Activated gamma-delta T cell treated with anti-CD3 and anti-CD28 coated beads, Interleukin-2, amount 50 U/mL, for 16 hours (primary cell): ENCODE measurements at places on chromosomes 6 and 20.

DNA sequence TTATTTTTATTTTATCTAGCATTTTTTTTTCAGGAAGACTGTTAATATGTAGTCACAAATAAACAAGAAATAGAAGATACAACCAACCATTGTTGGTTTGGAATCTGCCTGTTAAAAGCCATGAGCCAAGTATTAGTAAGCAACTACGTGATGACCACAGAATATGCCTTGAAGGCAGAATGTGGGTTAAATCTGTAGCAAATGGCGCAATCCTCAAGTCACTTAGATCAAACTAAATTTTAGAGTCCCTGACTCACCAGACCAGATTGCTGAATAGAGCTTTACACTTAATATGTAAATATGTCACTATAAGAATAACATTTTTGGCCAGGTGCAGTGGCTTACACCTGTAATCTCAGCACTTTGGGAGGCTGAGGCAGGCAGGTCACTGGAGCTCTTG lies 800.1 kb upstream of the CITED2 start:
- DNase-seq: no peak

- DNase-seq: no peak
Measured at GRCh38 chr6:164507206-164507940, 802.0 kb downstream of the C6orf118 start.

GRCh38 chr6:41442352-41442672 lies 103.9 kb upstream of the FOXP4 start:
- no peak for DNase-seq

DNA sequence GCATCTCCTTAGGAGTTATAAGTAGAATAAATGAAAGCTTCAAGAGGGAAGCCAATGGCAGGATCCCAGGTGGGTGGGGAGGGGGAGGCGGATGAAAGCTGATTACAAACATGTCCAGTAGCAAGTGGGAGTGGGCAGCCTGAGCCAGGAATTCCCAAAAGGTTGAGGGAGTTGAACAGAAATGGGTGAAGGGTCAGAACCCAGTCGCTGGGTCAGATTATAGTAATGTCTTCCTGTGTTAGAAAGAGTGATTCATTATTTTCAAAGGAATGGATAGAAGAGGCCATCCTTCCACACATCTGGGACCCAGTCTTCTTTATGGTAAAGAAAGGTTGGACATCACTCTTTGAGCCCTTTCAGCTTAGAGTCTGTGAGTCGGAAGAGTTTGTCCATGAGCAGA lies 41.0 kb upstream of the FAM50B start:
- DNase-seq: no peak

GRCh38 chr6:51618563-51618962 lies 468.9 kb downstream of the PKHD1 start:
- no peak for DNase-seq

DNA sequence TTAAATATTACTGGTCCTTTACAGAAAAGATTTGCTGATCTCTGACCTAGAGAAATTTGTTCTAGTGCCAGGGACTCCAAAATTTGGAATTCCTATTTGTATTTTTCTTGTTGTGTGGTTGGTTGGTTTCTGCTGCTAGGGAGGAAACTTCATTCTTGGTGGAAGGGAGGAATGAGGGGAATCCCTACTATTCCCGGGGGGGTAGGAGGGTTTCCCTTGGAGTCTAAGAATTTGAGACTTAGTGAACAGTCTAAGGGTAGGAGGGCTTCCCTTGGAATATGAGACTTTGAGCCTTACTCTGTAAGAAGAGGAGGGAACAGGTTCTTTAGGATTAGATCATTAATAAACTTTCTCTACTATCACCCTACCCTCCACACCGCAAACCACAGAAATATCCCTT lies 67.1 kb upstream of the ADGRF1 start:
- DNase-seq: no peak

DNA sequence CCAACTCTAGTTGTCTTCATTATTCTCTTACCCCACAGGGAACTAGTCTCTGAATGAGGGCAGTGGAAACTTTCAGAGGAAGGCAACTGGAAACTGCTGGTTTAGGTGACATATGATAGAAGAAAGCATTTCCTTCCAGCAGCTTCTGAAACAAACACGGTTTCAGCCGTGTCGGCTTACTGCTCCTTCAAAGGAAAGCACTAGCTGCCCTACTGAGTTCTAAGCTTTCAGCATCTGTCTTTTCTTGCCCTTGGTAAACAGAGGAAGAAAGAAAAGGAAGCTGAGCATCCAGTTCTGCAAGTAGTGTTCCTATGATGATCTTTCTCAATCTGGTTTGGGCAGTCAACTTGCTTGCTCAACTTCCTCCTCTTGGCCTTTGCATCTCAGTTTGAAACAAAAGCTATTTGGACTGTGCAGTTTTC lies 117.5 kb upstream of the CEP85L start:
- no peak for DNase-seq

- no peak for DNase-seq
Measured at GRCh38 chr6:144372611-144373594, 87.8 kb downstream of the UTRN start.

DNA sequence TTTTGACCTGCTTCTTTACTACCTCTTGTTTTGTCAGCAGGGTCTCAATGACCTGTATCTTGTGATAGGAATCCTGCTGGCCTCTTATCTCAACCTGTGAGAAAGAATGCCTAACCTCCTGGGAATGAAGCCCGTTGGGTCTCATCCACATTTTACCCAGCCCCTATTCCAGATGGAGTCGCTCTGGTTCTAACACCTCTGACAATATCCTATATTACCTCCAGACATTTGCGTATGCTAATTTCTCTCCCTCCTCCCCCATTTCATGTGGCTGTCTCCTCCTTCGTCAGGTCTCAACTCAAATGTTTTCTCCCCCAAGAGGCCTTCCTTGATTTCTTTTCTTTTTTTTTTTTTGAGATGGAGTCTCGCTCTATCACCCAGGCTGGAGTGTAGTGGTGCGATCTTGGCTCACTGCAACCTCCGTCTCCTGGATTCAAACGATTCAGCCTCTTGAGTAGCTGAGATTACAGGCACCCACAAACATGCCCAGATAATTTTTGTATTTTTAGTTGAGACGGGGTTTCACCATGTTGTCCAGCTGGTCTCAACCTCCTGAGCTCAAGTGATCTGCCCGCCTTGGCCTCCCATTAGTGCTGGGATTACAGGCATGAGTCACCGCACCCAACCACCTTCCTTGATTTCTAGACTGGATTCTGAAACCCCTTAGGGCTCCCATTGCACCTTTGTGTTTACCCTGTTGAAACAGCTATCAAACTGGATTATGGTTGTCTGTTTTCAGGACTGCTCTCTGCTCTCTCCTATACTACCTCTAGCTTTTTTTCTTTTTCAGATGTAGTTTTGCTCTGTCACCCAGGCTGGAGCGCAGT lies 49.5 kb upstream of the B4GALT5 start:
- no peak for DNase-seq

- DNase-seq: no peak
Measured at GRCh38 chr6:131966443-131966842, 15.3 kb upstream of the CCN2 start.

DNA sequence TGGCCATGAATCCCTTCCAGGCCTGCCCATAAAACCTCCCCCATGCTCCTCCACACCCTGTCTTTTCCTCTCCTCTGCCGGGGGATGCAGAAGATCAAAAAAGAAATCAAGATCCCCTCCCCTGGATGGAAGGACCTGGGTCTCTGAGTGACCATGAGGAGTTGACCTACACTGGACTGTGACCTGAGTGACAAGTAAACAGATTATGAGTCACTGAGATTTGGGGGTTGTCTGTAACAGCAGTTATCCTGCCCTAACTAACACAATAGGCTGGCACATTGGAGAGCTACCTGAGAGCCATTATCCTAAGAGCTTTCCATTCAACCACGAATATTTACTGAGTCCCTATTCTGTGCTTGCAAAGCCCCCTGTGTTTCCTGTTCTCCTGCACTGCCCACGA lies 28.4 kb upstream of the SIRPA start:
- DNase-seq: no peak

- DNase-seq: no peak
Measured at GRCh38 chr20:32685541-32686529, 12.1 kb upstream of the C20orf203 start.

GRCh38 chr20:4101910-4102309 lies 86.6 kb upstream of the RNF24 start:
- no peak for DNase-seq

- no peak for DNase-seq
Measured at GRCh38 chr20:35788796-35789195, 17.0 kb downstream of the PHF20 start.

GRCh38 chr6:37576336-37576737 lies 76.6 kb upstream of the CCDC167 start:
- DNase-seq: no peak

DNA sequence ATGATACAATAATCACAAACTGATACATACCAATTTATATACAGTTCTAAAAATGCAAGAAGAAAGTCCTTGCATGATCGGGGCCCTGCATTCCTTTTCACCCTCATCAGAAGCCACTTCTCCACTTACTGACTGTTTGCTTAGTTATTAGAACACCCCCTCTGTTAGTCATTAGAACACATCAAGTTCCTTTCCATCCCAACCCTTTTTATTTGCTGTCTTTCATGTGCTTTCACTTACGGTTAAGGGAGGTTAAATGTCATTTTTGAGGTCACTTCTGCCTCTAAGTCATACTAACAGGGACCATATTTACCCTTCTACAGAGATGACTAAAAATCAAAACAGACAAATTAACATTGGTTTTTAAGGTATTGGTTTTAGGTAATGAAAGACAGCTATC lies 149.1 kb downstream of the LMBRD1 start:
- DNase-seq: no peak

DNA sequence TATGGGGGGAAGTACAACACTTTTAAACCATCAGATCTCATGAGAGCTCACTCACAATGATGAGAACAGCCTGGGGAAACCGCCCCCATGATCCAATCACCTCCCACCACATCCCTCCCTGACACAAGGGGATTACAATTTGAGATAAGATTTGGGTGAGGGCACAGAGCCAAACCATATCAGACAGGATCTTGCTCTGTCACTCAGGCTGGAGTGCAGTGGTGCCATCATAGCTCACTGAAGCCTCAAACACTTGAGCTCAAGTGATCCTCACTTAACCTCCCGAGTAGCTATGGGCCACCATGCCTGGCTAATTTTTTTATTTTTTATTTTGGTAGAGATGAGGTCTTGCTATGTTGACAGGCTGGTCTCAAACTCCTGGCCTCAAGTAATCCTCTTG lies 5.1 kb upstream of the IYD start:
- no peak for DNase-seq

- no peak for DNase-seq
Measured at GRCh38 chr20:13703265-13703664, 64.5 kb upstream of the TASP1 start.

- DNase-seq: no peak
Measured at GRCh38 chr6:163408352-163408991, 6.0 kb upstream of the QKI start.

- DNase-seq: no peak
Measured at GRCh38 chr20:40304119-40304613, 384.9 kb downstream of the MAFB start.

GRCh38 chr20:2805689-2806350 lies 5.4 kb upstream of the CPXM1 start:
- no peak for DNase-seq

- no peak for DNase-seq
Measured at GRCh38 chr20:44142413-44142812, 44.6 kb downstream of the JPH2 start.

GRCh38 chr6:14144678-14145113 lies 27.1 kb downstream of the CD83 start:
- peak; percentile 56 for DNase-seq

- no peak for DNase-seq
Measured at GRCh38 chr20:38131588-38132121, 33.4 kb downstream of the TGM2 start.

DNA sequence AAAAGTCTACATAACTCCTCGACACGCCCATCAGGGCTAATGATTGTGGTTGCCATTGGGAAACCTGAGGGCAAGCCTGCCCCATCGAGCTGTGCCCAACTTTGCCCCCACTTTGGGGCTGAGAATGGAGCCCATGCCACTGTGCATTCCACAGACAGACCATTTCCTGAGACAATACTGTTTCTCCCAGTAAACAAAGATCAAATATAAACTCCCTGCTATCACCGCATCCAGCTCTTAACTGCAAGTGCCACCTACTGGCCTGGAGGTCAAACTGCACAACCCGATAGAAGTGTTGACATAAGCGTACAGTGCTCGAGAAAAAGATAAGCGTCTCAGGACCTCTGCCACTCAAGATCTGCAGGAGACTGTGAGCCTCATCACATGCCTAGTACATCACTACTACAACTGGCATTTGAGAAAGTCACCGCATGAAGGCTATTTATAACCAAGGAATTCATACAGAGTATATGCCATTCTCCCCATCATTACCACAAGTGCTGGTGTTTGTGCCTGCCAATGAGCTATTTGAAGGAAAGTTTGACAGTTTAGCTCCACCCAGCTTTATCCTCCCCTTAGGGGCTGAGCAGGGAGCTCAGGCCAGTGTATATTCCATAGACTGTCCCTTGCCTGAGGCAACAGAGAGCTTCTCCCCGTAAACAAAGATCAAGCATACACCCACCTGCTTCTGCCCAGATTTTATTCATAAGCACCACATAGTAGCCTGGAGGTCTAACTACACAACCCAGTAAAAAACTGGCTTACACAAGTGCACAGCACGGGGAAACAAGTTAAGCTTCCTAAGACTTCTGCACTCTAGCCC lies 4.5 kb upstream of the DEFB126 start:
- DNase-seq: no peak

DNA sequence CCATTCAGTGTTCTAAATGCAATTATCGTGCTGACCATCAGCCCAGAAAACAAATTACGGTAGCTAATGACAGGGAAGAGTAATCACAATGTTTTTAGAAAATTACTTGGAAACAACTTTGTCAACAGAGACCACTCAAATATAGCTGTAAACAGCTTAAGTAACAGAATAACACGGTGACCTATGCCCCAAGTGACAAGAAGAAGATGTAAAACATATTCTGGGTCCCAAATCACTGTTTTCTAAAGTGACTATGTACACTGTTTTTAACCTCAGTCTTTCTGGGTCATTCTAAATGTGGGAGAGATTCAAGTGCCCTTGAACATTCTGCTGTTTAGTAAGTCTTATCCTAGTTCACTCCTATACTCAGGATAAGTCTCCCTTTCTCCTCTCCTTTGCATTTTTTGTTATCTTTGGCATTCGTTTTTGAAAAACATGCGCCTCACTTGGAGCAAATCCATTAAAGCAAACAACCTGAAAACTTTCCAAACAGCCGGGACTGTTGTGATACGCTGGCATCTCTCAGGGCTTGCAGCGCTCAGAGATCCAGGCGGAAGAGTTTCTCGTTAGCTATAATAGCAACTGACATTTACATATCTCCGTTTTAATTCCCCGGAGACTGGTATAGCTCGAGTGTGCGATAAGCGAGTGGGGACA lies 114.5 kb upstream of the SOX4 start:
- no peak for DNase-seq

- no peak for DNase-seq
Measured at GRCh38 chr6:86010915-86011786, 368.5 kb upstream of the SYNCRIP start.
